NCI-H526 (cell line): ENCODE measurements at places on chromosomes 12 and 14.

DNA sequence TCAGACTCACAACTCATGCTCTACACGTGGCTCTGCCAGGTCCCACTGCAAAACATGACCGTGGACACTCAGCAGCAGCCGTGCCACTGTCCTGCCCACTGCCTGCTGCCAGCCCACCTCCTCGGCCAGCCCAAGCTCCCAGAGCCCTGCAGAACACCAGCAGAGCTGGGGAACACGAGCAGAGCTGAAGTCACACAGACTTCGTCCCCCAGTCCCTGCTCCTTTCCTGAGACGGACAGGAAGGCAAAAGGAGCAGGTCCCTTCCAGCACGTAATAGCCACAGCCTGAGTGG is 152.1 kb downstream of the DPF3 start:
- no peak for DNase-seq

GRCh38 chr14:99891266-99891665 is 98.1 kb downstream of the EML1 start:
- DNase-seq = no peak

GRCh38 chr12:16606201-16606849 is 363 bp upstream of the LMO3 start:
- peak; percentile 74 for DNase-seq

DNA sequence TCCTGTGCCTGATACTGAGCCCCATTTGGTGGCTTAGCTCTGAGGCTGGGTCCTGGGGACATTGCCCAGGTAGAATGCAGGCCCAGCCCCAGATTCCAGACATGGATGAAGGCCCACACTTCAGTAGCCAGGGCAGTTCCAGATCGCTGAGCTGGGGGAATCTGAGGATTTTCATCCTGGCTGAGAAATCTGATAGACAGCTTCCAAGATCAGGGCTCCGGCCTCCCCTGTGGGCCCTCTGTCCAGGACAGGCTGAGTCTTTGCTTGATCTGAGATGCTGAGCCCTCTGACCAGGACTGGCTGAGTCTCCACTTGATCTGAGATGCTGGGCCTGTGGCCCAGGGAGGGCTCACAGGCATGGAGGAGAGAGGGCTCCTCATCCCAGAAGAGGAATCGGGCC is 3.3 kb upstream of the RASAL1 start:
- no peak for DNase-seq

- no peak for DNase-seq
These were observed 40.6 kb upstream of the P2RX7 start for GRCh38 chr12:121092034-121092433.

DNA sequence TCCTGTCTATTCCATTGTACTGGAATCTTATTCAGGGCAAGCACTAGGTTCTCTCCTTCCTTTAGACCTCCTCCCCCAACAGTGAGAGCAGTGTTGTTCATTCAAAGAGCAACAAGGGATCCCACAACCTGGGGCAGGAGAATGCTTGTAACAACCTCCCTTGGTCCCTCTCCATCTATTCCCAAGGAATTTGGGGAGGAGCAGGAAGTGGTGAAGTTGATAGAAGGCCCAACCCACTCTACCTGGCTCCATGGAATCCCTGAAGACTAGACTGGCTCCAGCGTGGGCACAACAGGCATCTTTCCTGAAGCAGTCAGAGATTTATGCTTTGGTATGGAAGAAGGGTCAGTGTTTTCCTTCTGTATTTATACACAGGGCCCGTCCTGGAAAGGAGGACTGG is 33.4 kb upstream of the CISTR start:
- no peak for DNase-seq

GRCh38 chr12:65330331-65330730 is 51.8 kb downstream of the MSRB3 start:
- no peak for DNase-seq

GRCh38 chr12:11596141-11596540 is 53.3 kb upstream of the ETV6 start:
- DNase-seq = no peak

DNA sequence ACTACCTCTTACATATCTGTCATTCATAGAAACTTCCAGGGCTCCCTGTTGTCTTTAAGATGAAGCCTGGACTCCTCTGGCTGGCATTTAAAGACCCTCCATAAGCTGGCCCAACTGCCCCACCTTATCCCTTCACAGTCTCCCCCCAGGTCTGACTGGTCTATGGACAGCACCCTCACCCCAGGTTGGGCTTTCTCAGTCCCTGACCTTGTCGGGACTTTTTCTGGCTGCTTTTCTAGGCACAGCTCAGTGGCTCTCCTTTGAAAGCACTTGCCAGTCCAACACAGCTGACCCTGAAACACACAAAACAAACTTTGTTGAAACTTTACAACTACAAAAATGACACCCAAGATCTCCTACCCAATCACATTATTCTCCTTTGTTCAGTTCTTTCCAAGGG is 13.9 kb upstream of the MYH7 start:
- no peak for DNase-seq

DNA sequence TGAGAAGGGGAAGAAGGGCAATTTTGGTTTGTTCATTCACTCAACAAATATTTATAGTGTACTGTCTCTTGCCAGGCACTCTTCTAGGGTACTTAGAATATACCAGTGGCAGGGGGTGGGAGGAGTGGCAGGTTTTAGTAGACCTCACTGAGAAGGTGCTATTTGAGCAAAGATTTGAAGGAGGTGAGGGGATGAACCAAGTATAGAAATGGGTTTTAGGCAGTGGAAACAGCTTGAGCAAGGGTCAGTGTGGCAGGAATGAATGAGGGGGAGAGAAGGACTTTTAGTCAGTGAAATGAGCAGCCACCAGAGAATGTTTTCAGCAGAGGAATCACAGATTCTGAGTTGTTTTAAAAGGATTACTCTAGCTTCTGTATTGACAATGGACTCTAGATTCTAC is 2.3 kb downstream of the PRIM1 start:
- no peak for DNase-seq

- DNase-seq = no peak
These were observed 123.0 kb downstream of the PLXNC1 start for GRCh38 chr12:94271351-94271750.

GRCh38 chr12:121918679-121919038 is 267 bp downstream of the CFAP251 start:
- DNase-seq = no peak

- peak; percentile 17 for DNase-seq
These were observed 33.2 kb upstream of the FAM222A start for GRCh38 chr12:109680264-109681005.

- no peak for DNase-seq
These were observed 474.0 kb downstream of the ZFP36L1 start for GRCh38 chr14:68318828-68319227.

GRCh38 chr12:47864646-47865235 is 40.1 kb downstream of the VDR start:
- no peak for DNase-seq

- DNase-seq = no peak
These were observed 2.2 kb upstream of the PTHLH start for GRCh38 chr12:27974735-27975221.

DNA sequence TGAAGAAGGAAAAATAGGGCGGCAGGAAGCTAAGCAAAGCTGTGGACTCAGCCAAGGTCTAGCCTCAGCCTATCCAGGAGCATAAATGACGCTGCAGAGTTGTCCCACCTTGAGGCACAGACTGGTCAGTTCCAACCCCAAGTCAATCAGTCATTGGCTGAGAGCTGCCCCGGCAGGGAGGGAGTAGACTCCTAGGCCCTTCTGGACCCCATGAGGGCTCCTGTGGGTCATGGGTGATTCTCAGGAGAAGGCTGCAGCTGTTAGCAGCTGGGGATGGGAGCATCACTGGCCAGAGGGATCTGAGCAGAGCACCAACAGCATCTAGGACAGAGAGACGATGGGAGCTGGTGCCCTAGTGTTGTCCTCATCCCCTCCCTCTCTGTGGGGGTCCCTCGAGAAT is 51.8 kb upstream of the ESRRB start:
- no peak for DNase-seq

DNA sequence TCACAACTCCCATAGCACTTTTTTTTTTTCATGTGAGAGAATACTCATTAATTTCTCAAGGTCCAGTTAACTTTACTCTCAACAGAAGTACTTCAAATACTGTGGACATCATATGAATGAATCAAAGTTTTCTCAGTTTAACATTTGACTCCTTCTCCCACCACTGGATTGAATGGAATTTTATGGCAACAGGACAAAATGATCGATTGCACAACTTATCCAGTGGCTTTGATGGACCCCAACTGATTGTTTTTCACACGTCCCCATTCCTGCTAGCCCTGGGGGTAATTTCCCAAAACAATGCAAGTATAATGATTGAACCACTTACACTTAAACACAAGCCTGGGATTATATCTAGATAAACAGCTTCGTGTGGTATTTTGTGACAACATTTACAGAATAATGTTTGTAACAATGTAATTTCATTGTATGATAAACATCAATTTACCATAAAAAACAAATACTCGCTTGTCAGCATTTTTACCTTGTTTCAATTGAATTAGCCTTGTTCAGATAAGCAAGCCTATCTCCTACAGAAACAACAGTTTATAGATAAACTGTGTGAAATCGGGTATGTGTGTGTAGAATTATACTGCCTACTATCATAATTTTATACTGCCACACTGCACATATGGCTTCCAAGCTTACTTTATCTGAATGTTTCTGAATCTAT is 60.9 kb downstream of the SOX5 start:
- no peak for DNase-seq
